Dermis lymphatic vessel endothelial cell (primary cell): ENCODE measurements at places on chromosomes 7 and 10. TPM values are rescaled to one million over a fixed set of nuclear protein-coding genes. Genes with fewer than 3 reads are reported as not detected.

The ARHGEF5 gene
- total RNA-seq: 0.11 and 0.34 TPM in 2 replicates

The TMEM213 gene
- not detected in 2 replicates for total RNA-seq

The HIF1AN gene
- total RNA-seq: 8.8 and 8.9 TPM in 2 replicates

The WASHC2A gene
- total RNA-seq: 34.7 and 43.0 TPM in 2 replicates
